ENCODE measurements at places on chromosomes 12 and 14.
A peak's percentile ranks its signal among the peaks of the same experiment; 100 is the strongest.

- DNase-seq, result no peak
Observed at GRCh38 chr12:27999521-27999920, 27.0 kb upstream of the PTHLH start.

DNA sequence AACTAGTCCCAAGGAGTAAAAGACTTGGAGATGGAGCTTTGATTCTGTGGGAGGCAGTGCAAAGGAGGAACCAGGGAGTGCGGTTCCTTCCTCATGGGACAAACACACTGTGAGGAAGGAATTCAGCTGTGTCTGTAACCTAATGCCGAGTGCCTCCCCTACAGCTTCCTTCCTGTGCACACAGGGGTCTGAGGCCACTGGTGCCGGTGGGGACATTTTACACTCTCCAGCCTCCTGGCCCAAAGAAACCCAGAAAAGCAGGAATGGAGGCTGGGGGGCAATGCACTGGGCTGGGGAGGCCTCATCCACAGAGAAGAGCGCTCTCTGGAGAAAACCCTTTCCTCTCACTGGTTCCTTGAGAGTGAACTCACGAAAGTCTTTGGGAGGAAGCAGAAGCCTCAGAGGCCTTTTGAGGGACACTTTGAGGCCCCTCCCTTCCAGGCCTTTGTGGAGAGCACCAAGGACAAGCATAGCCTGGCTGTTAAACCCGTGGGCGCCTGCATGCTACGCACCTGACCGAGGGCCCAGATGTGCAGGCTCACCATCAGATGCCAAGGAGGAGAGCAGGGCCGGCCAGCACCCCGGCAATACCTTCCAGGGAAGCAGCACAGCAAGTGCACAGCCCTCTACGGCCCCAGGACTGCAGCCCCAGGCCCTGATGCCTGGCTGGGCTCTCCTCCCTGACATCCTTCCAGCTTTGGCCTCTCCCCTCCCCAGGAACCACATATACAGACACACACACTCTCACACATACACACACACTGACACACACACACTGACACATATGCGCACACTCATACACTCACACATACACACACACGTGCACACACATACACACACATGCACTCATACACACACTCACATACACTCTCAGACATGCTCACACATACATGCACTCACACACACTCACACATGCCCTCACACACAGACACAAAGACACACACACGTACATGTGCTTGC, 52.0 kb downstream of the NFKBIA start:
- no peak for DNase-seq

- no peak for DNase-seq
Observed at GRCh38 chr12:52235001-52235764, 2.1 kb downstream of the KRT7 start.

GRCh38 chr12:25723336-25723735, 170.3 kb upstream of the LMNTD1 start:
- no peak for DNase-seq

DNA sequence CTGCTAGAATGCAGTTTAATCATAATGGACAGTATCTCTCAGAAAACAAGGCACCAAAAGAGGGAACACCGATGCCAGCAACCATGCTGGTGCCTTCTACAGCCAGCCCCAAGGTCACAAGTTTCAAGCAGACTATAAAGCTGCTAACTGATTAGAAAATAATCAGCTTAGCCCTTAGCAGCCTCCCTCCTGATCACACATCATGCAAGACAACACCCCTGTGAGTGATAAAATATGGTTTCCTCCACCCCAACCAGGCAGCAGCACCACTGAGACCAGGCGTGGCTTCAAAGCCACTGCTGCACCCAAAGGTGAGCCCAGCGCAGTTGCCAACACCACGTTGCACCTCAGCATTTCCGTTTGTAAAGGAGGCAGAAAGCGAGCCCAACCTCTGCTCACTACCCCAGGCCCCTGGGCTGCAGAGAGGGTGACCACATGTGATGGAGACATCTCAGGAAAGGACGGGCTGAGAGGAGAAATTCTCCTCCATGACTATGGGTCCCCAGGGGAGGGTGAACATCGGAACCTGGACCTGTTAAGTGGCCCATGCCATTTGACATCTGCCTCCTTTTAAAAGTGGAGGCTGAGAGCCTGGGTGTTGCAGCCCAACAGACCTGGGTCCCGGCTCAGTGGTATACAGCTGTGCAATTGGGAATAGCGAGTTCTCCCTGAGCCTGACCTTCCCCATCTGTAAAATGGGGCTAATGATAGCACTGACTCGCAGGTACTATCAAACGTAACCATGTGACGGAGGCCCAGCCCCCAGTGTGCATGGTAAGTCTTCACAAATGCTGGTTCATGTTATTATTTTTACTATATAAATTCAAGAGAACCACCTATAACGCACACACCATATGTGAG, 11.5 kb downstream of the ZFP36L1 start:
- no peak for DNase-seq

- DNase-seq, result no peak
Observed at GRCh38 chr14:104724981-104725771, 1.1 kb downstream of the ADSS1 start.

GRCh38 chr12:9163392-9163791, 44.8 kb downstream of the PZP start:
- no peak for DNase-seq

- no peak for DNase-seq
Observed at GRCh38 chr14:35696575-35696974, 112.5 kb downstream of the RALGAPA1 start.

DNA sequence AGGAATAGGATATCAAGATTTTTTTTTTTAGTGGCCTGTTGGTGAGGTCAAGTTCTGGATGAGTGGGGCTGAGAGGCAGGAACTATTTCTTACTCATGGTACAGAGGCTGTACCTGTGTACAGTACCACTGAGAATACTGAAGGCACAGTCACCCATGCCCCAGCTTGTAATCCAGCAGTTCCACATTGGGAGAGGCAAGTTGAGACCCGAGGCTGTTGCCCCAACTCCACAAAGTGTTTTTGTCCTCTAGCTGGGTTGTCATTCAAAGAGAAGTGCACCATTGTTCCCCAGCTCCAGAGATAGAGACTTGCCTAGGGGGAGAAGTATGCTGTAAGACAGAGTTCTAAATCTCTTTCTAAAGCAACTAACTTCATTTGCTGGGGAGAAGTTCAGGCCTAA, 38.7 kb downstream of the ARID2 start:
- no peak for DNase-seq

DNA sequence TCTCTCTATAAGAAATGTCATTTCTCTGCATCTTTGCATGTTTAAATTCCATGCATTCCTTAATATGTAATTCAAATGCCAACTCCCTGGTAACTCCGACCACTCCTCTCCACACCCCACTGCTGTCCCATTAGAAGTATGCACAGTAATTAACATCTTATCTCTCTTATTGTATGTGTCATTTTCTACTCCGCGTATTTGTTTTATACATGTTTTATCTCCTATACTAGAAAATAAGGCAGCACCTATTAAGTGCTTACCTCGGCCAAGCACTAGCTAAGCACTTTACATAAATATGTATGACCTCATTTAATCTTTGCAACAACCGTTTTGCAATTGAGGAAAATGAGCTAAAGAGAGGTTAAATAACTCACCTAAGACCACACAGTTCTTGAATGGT, 469.8 kb downstream of the BCAT1 start:
- DNase-seq, result no peak

DNA sequence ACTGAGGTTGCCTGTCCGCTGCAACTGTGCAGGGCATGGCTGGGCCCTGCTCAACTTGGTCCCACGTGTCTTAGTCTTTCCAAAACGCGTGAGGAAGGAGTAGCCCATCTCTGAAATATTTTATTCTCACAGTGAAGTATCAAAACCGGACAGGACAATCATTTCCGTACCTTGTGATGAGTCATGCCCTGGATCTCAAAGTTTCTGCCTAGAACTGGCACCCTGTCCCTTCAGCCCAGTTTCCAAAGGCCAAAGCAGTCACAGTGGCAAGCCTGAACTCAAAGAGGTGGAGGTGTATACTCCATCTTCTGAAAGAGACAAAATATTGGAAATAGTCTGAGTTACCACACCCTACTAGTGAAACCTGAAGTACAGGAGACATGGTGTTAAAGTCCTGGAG, 28.5 kb upstream of the SRGAP1 start:
- DNase-seq, result no peak

GRCh38 chr12:2466211-2466610, 328.6 kb upstream of the FKBP4 start:
- no peak for DNase-seq

GRCh38 chr12:29427964-29428363, 47.0 kb upstream of the ERGIC2 start:
- no peak for DNase-seq

DNA sequence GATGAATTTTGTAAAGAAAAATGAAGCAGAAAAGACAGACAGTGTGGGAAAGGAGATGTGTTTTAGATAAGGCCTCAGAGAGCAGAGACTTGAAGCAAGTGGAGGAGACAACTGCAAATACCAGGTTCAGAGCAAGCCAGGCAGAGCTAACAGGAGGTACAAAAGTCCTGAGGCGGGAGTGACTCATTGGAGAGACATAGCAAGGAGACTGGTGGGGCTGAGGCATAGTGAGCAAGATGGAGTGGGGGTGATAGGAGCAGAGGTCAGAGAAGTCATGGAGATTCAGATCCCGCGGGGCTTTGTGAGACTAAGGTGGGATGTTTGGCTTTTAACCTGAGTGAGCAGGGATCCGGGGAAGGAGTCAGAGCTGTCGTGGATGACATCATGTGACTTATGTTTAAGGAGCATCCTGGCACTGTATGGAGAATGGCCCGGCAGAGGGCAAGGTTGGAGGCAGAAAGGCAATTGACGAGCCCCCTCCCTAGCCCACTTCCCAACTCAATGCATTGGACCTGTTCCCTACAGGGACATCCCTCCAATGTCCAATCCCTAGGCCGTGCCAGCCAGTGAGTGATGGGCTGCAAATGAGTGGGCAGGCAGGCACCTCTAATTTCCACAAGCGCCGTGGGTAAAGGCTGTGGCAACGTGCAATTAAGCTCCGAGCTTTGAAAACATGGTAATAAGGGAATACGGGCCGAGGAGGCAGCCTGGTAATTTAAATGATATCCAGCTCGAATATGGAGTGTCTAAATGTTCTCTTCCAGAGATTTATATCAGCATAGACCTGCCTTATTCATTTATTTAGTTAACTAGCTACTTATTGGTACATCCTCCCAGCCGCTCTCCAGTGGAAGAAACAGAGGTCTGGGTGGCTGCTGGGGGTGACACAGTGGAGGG, 206.8 kb upstream of the LHX5 start:
- no peak for DNase-seq

DNA sequence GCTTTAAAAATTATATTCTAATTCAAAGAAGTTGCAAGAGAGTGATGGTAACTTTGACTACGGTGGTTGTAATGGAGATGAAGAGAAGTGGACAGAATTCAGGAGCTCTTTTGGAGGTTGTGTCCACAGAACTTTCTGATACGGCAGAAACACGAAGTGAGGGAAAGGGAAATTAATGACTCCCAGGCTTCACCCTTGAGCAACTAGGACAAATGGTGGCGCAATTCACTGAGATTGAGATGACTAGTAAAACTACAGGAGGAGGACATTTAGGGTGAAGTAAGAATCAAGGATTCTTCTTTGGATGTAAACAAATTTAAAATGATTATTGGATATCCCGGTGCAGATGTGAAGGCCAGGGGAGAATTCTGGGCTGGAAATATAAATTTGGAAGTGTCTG, 212.6 kb downstream of the PTPRO start:
- no peak for DNase-seq

GRCh38 chr12:4857472-4858291, 52.0 kb upstream of the KCNA1 start:
- DNase-seq, result peak; percentile 77

- DNase-seq, result no peak
Observed at GRCh38 chr12:119694111-119694510, 26.2 kb downstream of the PRKAB1 start.

- no peak for DNase-seq
Observed at GRCh38 chr12:80484746-80485145, 40.7 kb downstream of the PTPRQ start.

DNA sequence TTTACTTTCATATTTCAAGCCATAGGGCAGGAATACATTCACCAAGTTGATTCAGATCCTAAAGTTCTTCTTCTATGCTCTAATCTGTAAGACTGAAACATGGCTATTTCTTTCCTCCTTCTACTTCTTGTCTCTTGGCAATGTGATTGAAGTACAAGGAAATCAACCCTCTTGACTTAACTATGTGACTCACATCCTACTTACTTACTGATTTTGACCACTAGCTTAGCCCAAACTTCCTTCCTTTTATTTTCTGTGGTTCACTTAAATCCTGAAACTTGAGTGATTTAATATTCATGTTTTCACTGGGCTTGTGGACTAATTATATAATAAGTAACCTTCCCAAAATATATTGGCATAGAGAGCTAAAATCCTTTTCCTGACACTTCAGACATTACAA, 111.2 kb upstream of the NOVA1 start:
- DNase-seq, result no peak

- no peak for DNase-seq
Observed at GRCh38 chr12:68097386-68097785, 62.2 kb downstream of the IFNG start.

- DNase-seq, result no peak
Observed at GRCh38 chr14:59240356-59240755, 51.9 kb downstream of the DAAM1 start.

GRCh38 chr14:99441157-99441870, 39.3 kb downstream of the SETD3 start:
- no peak for DNase-seq

GRCh38 chr12:30450226-30450625, 245.4 kb downstream of the IPO8 start:
- DNase-seq, result no peak

- DNase-seq, result no peak
Observed at GRCh38 chr14:76941946-76942805, 86.3 kb downstream of the IRF2BPL start.

DNA sequence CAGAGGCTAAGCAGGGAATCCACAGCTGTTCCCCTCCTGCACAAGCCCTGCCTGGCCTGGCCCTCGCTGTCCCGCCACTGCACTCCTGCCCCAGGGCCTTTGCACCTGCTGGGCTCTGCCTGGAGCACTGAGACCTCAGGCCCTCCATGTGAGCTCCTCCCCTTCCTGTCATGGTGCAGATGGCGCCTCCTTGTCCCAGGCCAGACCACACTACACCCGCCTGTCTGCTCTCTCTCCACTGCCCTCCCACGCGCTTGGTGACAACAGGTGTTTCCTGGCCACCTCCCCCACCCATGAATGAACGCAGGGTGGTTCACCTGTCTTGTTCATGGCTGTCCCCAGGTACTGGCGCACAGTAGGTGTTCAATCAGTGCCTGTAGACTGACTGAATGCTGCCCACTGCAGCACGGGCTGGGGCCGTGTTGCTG, 82.9 kb downstream of the NCOR2 start:
- no peak for DNase-seq

DNA sequence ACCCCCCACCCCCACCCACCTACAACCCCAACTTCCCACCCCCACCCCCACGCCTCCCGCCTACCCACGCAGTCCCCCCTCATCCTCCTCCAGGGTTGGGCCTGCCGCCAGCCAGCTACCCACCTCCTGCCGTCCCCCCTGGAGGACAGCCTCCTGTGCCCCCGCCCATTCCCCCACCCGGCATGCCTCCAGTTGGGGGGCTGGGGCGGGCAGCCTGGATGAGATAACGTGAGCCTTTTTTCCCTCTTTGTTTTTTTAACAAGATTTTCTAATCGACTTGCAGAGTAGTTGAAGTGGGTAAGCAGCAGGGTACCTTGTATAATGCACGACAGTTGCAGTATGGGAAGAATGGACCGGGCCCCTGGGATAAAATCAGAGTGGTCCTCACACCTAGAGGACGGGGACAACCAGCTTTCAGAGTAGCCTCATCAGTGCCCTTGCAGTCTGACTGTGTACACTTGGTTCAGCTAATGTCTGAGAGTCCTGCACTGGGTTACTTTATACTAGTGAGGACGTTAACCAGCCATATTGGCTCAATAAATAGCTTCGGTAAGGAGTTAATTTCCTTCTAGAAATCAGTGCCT, 29.4 kb downstream of the CCNK start:
- DNase-seq, result no peak
